ENCODE measurements at places on chromosomes 2 and 18.
A peak's percentile ranks its signal among the peaks of the same experiment; 100 is the strongest.

DNA sequence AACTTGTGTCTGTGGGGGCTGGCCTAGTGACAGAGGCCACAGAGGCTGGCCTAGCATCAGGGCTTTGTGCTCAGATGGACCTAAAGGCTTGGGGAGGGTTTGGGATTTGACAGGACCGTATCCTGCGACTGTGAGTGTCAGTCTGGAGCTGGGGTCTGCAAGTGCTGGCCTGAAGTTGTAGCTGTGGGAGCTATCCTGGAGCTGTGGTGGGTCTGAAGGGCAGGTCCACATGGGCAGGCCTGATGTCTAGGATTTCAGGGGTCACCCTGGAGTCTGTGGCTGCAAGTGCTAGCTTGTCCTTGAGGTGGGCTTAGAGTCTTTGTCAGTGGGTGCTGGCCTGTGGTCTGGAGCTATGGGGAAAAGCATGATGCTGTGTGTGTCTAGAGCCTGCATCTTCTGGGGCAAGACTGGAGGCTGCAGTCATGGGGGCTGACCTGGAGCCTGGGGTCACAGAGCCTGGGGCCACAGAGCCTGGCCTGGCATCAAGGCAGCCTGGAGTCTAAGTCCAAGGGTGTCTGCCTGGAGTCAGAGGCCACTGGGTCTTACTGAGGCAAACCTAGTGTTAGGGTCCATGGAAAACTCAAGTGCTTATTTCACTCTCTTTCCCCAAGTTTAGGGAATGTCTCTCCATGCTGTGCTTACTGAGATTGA is 3.6 kb downstream of the REG3A start:
- no peaks in the 10 kb centered on the region for H3K27me3 ChIP-seq
- no peak overlapping the region for H3K4me3 ChIP-seq
- no peaks in the 10 kb centered on the region for H3K4me1 ChIP-seq
- H3K36me3 ChIP-seq: no peaks in the 10 kb centered on the region
- no peak overlapping the region for H3K27ac ChIP-seq

GRCh38 chr2:168119515-168120141 is 127.8 kb downstream of the STK39 start:
- no peak for DNase-seq
- peak overlapping the region; percentile 19 for H3K27ac ChIP-seq
- no peaks in the 10 kb centered on the region for H3K36me3 ChIP-seq
- H3K27me3 ChIP-seq: no peaks in the 10 kb centered on the region
- H3K4me3 ChIP-seq: no peak overlapping the region
- peaks cover 12% of the 10 kb centered on the region for H3K4me1 ChIP-seq

DNA sequence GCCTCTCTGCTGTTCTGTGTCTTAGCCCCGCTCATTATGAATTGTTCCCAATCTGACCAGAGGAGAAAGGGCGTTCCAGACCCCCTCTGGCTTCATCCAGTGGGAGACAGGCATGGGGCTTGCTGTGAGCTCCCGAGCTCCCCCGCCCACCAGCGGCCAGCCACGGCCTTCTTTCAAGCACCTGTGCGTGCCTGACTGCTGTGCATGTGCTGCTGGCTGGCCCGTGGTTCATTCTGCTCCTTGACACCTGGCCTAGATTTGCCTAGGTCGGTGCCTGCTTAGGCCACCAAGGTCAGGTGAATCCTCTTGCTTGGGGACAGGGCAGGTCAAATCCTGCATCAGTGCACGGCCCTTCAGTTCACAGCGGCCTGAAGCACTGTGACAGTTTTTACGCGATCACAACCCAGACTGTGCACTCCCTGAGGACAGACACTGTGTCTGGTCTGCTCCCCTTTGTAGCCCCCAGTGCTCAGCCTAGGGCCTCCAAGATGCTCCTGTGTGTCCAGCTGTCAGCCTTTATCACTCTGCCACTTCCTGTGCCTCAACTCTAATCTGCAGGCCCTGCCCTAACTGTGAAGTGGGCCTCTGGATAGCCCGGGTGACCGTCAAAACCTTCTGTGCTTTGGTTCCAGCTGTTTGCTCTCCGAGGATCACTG is 3.6 kb upstream of the LPIN1 start:
- H3K27ac ChIP-seq: peak overlapping the region; percentile 95
- no peaks in the 10 kb centered on the region for H3K36me3 ChIP-seq
- H3K4me3 ChIP-seq: no peak overlapping the region
- H3K4me1 ChIP-seq: peaks cover 38% of the 10 kb centered on the region
- H3K27me3 ChIP-seq: no peaks in the 10 kb centered on the region
- DNase-seq: no peak

- H3K27me3 ChIP-seq: no peaks in the 10 kb centered on the region
- no peaks in the 10 kb centered on the region for H3K4me1 ChIP-seq
- H3K36me3 ChIP-seq: no peaks in the 10 kb centered on the region
Measured at GRCh38 chr18:12093520-12094257, at the start of gene ANKRD62. Gene ANKRD62 (plus strand): TSS chr18:12093843. CDS start chr18:12094018, 175 bp downstream.

- H3K27ac ChIP-seq: no peak overlapping the region
- DNase-seq: no peak
- no peaks in the 10 kb centered on the region for H3K4me1 ChIP-seq
- H3K4me3 ChIP-seq: no peak overlapping the region
- no peaks in the 10 kb centered on the region for H3K36me3 ChIP-seq
- H3K27me3 ChIP-seq: no peaks in the 10 kb centered on the region
Measured at GRCh38 chr2:100894105-100894795, 74.3 kb downstream of the NPAS2 start.

GRCh38 chr2:235366390-235366789 is 127.5 kb upstream of the AGAP1 start:
- no peaks in the 10 kb centered on the region for H3K4me1 ChIP-seq
- H3K4me3 ChIP-seq: no peak overlapping the region
- no peaks in the 10 kb centered on the region for H3K27me3 ChIP-seq
- H3K36me3 ChIP-seq: no peaks in the 10 kb centered on the region
- no peak overlapping the region for H3K27ac ChIP-seq
- no peak for DNase-seq

- no peaks in the 10 kb centered on the region for H3K27me3 ChIP-seq
- H3K4me3 ChIP-seq: no peak overlapping the region
- no peaks in the 10 kb centered on the region for H3K36me3 ChIP-seq
- no peak overlapping the region for H3K27ac ChIP-seq
Measured at GRCh38 chr18:74731097-74731496, 133.4 kb downstream of the ZNF407 start.

DNA sequence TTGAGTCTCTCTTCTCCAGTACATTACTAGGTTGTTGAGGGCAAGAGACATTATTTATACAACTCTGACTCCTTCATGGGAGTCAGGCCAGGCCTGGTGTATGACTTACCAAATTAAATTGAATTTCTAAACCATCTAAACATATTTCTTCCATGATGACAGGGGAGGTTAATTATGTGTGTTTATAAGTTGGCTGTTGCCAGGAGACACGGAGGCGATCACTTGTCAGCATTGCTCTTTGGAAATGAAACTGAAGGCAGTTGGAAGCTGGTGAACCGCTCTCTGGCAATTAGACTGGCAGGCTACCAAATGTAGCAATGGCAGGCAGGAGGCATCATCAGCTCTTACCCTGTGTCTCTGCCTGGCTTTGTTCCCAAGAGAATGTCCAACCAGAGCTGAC is 241.4 kb downstream of the KCNS3 start:
- H3K36me3 ChIP-seq: no peaks in the 10 kb centered on the region
- H3K4me3 ChIP-seq: no peak overlapping the region
- DNase-seq: peak; percentile 51
- H3K27me3 ChIP-seq: no peaks in the 10 kb centered on the region
- peak overlapping the region; percentile 18 for H3K27ac ChIP-seq
- peaks cover 22% of the 10 kb centered on the region for H3K4me1 ChIP-seq

- H3K4me3 ChIP-seq: no peak overlapping the region
- H3K27me3 ChIP-seq: no peaks in the 10 kb centered on the region
- no peaks in the 10 kb centered on the region for H3K4me1 ChIP-seq
- H3K27ac ChIP-seq: no peak overlapping the region
- H3K36me3 ChIP-seq: no peaks in the 10 kb centered on the region
Measured at GRCh38 chr2:234676109-234676782, 179.4 kb upstream of the ARL4C start.

- H3K36me3 ChIP-seq: no peaks in the 10 kb centered on the region
- DNase-seq: no peak
- H3K27ac ChIP-seq: no peak overlapping the region
- H3K27me3 ChIP-seq: no peaks in the 10 kb centered on the region
Measured at GRCh38 chr2:30465171-30465545, 18.1 kb downstream of the LCLAT1 start.

DNA sequence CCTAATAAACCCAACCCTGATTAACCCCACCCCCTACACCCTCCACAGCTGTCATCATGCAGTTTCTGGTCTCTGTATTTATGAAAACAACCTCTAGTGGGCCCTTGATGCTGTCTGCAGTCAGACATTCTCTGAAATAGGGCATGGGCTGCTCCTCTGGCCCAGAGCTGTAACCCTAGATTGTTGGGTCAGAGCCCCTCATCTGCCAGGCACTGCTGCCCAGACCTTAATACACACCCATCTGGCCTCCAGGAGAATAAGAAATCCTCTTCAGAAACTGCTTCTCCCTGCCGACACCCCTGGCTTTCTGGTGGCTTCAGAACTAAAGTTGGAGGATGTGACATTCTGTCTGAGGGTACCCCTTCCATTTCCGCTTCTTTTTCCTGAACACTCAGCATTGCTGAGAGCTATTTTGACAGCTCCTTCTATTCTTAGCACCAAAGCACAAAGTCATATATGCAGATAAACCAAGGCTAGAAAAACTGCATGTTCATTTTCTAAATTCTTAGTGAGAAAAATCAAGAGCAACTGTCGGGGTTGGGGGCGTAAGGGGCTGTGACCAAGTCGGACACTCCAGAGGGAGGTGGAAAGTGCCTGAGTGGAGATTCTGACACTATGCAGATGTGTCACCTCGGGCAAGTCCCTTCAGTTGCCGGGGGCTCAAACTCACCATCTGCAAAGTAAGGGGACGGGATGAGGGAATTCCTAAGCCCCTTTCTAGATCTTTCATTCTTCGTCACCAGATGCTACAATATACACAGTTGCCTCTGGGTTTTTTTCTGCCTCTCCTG is 28.7 kb downstream of the SRSF7 start:
- H3K36me3 ChIP-seq: no peaks in the 10 kb centered on the region
- no peak overlapping the region for H3K4me3 ChIP-seq
- peak; percentile 18 for DNase-seq
- H3K27me3 ChIP-seq: no peaks in the 10 kb centered on the region

GRCh38 chr2:228339525-228339924 is 158.0 kb upstream of the SPHKAP start:
- H3K27ac ChIP-seq: no peak overlapping the region
- H3K4me1 ChIP-seq: no peaks in the 10 kb centered on the region
- no peaks in the 10 kb centered on the region for H3K36me3 ChIP-seq

DNA sequence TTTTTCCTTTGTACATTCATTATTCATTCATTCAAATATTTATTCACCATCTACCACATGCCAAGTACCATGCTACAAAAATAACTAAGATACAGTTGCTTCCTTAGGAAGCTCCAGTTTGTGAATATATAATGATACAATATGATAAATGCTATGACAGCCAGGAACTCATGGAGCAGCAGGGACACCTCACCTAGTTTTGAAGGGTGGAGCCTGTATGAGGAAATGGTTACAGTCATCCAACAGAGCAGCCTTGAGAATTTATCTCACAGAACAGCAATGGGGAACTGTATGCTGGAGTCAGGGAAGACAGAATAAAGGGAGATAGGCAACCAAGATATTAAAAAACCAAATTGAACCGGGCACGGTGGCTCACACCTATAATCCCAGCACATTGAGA is 124.0 kb downstream of the OSBPL1A start:
- no peaks in the 10 kb centered on the region for H3K27me3 ChIP-seq
- H3K27ac ChIP-seq: peak overlapping the region; percentile 29
- H3K4me3 ChIP-seq: no peak overlapping the region
- H3K36me3 ChIP-seq: no peaks in the 10 kb centered on the region
- no peak for DNase-seq
- peaks cover 13% of the 10 kb centered on the region for H3K4me1 ChIP-seq

- no peaks in the 10 kb centered on the region for H3K27me3 ChIP-seq
- H3K4me1 ChIP-seq: no peaks in the 10 kb centered on the region
- no peak overlapping the region for H3K27ac ChIP-seq
Measured at GRCh38 chr2:44786045-44786816, 155.3 kb upstream of the SIX3 start.

- no peak for DNase-seq
- no peak overlapping the region for H3K27ac ChIP-seq
- H3K27me3 ChIP-seq: no peaks in the 10 kb centered on the region
- H3K4me1 ChIP-seq: no peaks in the 10 kb centered on the region
- H3K36me3 ChIP-seq: no peaks in the 10 kb centered on the region
- no peak overlapping the region for H3K4me3 ChIP-seq
Measured at GRCh38 chr2:120373424-120373823, 27.5 kb downstream of the INHBB start.

DNA sequence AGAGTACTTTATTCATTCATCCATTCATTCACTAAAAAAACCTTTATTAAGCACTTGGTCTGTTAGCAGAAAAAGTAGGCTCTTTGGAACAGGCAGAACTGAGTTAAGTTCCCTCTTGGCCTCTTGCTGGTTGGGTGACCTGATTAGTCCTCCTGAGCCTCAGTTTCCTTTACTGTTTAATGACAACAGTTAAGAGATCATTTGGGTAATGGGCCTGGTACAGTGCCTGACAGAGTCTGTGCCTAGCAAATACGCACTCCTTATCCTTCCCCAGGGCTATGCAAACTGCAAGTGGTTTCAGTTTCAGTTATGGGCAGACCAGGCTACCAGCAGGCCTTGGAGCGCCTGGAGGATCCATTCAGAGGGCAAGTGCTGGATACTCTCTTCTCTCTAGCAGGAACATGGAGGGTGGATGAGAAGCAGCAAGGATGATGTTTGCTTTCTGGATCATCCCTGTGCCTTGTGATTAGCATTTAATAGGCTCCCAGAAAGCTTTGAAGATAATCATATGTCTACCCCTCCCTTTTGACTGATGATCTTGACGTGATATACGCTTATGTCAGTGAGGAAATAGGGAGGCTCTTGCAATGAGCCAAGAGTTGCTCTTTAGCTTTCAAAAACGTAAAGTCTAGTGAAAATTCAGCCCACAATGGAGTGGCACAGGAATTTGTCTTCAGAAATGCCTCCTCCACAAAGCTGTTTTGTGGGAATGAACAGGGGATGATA is 12.4 kb upstream of the TAF1B start:
- no peaks in the 10 kb centered on the region for H3K4me1 ChIP-seq
- H3K4me3 ChIP-seq: no peak overlapping the region
- DNase-seq: no peak
- no peaks in the 10 kb centered on the region for H3K27me3 ChIP-seq
- H3K36me3 ChIP-seq: no peaks in the 10 kb centered on the region

DNA sequence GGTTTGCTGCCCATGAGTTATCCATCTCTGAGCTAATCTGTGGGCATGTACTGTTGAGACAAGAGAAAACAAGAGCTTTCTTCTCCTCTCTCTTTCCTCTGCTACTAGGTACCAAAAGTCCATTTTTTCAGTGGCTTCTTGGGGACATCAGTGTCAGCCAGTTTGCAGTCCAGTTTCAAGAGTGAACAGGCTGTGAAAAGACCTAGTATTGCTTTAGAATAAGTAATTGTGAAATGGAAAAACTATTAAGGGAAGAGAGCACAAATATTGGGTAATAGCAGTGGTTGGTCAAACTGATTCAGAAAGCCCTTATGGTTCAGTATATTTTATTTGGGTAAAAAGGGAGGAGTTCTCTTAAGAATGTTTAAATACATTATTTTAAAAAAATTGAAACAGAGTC is 33.0 kb upstream of the MEP1B start:
- no peak overlapping the region for H3K4me3 ChIP-seq
- H3K36me3 ChIP-seq: no peaks in the 10 kb centered on the region
- H3K4me1 ChIP-seq: no peaks in the 10 kb centered on the region
- H3K27me3 ChIP-seq: no peaks in the 10 kb centered on the region
- DNase-seq: no peak
